Stimulated activated CD4-positive, alpha-beta T cell treated with anti-CD3 and anti-CD28 coated beads, Interleukin-15, amount 100 ng/mL, for 1 hour (primary cell): ENCODE measurements at places on chromosomes 1 and 21.

- DNase-seq = no peak
These were observed 128.0 kb downstream of the NTPCR start for GRCh38 chr1:233078396-233078795.

DNA sequence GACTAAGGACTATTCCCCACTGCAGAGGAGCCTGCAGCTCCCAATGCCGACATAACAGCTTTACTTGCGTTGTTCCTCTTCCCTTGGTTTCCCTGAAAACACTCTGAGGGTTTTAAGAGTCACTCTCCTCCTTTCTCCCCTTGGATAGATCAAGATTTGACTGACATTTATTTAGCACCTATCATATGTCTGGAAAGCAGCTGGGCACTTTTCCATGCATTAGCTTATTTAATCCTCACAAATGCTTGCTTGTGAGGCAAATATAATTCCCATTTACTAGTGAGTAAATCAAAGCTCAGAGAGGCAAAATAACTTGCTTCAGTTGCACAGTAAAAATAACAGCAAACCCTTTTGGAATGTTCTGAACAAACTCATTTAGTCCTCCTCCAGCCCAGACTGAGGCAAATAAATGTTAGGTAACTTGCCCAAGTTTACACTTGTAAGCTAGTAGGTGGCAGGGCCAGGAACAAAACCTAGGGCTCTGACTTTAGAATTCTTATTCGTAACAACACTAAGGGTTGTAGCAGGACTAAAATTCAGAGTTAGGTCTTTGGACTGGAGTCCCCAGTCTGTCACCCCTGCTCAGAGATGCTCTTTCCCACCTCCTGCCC lies 81.4 kb downstream of the KCND3 start:
- DNase-seq = no peak

DNA sequence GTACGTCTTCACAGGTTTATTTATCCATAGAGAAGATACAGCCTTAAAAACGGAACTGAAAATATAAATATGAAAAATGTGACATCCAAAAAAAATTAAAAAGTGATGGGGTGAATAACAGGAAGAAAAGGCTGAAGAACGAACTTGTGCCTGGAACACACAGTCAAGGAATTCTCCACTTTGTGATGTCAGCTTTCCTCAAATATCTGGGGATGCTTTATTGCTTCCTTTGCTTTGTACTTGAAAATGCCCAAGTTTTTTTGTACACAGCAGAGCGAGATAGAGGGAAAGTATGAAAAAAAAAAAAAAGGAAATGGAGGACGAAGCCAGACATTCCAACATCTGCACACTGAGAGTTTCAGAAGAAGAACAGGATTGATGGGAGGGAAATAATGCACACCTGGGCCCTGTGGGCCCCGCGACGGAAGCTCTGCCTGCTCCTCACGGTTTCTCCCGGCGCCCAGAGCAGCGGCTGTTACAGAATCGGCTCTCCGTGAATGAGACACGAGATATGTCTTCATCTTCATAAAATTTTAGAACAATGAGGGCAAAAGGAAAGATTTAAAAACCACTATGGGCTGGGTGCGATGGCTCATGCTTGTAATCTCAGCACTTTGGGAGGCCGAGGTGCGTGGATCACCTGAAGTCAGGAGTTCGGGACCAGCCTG lies 10.0 kb upstream of the LRRC3 start:
- no peak for DNase-seq

DNA sequence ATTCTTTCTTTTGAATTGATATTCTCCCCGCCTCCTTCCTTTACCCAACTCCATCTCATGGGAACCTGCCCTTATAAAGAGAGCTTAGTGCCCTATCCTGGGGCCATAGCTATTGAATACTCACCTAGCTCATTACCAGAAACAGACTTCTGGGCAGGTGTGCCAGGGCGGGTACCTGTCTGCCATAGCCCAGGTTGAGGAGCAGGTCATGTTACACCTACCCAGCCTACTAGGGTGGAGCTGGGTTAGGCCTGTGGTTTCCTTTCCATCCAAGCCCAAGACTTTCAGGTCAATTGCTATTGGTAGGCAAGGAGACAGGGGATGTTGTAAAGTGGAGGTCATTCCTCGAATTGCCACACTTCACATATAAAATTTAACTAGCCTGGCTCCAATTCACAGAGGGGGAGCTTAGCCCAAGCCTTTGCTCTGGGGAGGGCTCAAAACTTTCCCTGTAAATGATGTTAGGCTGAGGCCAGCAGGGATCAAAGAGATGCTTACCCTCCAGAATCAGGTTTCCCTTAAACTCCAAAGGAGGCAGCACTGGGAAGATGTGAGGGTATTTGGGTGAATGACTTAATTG lies 87.1 kb upstream of the IPO9 start:
- DNase-seq = no peak

DNA sequence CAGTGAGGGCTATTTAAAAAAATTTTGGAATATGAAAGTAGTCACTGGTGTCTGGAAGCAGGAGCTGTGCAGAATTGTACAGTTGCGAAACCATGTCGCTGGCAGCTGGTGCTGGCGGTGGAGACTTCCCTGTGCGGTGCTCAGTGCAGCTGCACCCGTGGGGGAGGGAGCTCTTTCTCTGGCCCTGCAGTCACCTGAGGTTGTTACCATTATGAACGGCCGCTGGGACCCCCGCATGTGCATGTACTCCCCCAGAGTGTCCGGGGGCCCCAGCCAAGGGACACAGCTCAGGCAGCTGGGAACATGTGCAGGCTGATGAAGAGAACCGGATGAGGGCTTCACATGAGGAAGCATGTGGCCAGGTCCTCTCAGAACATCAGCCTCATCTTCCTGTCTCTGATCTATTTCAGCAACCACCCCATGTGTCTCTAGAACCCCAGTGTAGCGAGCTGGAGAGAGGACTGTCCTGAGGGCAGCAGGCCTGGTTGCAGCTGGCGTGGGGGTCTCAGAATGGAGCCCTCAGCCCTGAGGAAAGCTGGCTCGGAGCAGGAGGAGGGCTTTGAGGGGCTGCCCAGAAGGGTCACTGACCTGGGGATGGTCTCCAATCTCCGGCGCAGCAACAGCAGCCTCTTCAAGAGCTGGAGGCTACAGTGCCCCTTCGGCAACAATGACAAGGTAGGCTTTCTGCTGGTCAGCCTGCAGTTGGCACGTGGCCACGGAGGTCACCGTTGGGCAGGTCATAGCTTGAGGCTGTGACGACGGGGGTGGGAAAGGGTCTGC lies at the start of gene TRPM2:
Gene TRPM2, plus strand, starts transcription at position 431 of the 780 bp plus-strand sequence. Its CDS starts 80 bp downstream, at position 511.
- no peak for DNase-seq

- no peak for DNase-seq
These were observed 4.2 kb upstream of the C1orf174 start for GRCh38 chr1:3904006-3904842.

DNA sequence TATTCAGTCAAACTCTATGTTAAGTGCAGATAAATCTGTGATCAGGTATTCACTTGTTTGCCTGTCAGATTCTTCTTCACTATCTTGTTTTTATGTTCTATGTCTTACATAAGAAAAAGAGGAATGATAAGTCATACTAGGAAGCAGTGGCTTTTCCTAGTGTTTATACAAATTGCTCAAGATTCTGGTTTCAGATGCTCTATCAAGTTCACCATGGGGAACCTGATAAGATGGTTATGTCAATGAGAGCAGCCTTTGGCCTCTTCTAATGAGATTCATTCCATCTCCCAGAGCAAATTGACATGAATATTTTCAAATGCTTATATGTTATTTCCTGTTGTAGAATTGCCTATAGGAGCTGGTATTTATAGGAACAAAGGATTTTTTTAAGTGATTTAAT lies 218.8 kb upstream of the TMPRSS15 start:
- DNase-seq = no peak

- DNase-seq = no peak
These were observed 10.6 kb upstream of the RUNX1 start for GRCh38 chr21:35059742-35060141.

DNA sequence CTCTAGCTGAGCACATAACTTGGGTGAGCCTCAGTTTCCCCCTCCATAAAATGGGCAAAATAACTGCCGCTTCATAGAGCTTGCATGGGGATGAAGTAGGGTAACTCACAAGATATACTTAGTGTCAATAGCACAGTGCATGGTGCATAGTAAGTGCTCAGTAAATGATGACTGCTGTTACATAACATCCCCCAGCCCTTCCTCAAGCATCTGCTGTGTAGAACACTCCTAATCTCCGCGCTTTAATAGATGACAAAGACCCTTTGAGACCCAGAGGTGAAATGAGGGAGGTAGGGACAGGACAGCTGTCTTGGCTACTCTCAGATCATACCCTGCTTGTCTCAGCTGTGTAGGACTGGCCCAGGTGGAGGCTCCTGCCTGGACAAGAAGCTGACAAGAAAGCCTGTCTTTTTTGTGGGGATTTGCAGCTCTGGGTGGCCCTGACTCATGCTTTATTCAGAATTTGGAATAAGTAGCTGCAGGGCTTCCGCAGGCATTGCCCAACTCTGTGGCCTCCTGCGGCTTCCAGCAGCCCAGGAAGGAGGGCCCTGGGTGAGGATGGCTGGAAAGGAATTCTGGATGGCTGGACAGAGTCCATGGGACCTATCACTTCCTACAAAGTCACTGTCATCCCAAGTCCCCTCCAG lies 20.7 kb upstream of the PADI4 start:
- no peak for DNase-seq

- DNase-seq = no peak
These were observed 29.0 kb downstream of the VWA5B1 start for GRCh38 chr1:20319456-20320220.

DNA sequence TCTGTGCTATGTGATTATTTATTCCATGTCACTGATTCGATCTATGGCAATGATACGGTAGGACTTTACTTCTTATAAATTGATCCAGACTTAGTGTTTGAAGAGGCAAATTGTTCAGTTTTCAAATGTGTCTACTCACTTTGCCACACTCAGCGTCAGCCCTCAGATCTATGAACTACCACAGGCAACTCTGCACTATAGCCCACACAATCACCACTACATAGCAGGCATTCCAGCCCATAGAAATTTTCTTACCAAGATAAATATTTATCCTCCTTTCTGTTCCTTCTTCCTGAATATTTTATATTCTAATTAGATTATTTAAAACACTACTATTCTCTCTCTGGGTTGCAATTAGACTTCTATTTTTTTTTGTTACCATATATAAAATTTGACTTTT lies 776.1 kb downstream of the BRINP3 start:
- DNase-seq = no peak

DNA sequence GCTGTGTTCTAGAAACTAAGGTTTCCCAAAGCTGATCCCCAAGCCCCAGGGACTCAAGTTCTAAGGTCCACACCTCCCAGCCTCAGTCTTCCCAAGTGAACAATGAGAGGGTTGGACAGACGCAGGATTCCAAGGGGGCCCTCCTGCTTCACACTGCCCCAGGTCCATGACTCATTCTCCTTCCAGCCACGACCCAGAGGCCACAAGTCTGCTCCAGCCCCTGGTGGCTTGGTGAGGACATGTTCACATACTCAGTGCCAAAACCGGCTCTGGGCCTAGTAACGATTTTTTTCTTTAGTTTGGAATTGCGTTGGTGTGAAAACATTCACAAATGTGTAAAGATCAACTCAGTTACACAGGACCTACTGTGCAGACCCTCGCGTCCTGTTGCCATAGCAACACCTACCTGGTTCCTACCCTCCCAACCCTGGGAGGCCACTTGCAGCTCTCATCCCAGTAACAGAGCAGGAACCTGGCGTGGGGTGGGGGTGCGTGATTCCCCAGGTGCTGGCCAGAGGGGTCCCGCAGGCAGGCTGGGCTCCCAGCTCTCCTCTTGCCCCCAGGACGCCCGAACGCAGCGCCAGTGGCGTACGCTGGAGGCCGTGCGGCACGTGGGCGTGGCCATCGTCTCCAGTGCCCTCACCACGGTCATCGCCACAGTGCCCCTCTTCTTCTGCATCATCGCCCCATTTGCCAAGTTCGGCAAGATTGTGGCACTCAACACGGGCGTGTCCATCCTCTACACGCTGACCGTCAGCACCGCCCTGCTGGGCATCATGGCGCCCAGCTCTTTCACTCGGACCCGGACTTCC lies 57.0 kb downstream of the DISP3 start:
- DNase-seq = no peak

- no peak for DNase-seq
These were observed 181.6 kb upstream of the ZC3H12A start for GRCh38 chr1:37292789-37293188.

DNA sequence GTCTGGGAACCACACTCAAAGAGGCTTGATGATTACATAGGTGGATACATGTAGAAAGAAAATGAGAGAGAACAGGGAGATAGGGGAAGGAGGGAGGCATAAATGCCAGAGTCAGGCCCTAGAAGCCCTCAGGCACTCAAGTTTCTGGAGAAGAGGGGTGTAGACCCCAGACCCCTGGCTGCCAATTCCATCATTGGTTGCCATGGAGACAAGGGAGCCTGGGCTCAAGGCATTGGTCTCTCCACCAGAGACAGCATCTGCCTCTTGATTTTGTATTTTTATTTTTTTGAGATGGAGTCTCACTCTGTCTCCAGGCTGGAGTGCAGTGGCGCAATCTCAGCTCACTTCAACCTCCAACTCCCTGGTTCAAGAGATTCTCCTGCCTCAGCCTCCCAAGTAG lies 114.3 kb upstream of the GRIK3 start:
- DNase-seq = no peak

DNA sequence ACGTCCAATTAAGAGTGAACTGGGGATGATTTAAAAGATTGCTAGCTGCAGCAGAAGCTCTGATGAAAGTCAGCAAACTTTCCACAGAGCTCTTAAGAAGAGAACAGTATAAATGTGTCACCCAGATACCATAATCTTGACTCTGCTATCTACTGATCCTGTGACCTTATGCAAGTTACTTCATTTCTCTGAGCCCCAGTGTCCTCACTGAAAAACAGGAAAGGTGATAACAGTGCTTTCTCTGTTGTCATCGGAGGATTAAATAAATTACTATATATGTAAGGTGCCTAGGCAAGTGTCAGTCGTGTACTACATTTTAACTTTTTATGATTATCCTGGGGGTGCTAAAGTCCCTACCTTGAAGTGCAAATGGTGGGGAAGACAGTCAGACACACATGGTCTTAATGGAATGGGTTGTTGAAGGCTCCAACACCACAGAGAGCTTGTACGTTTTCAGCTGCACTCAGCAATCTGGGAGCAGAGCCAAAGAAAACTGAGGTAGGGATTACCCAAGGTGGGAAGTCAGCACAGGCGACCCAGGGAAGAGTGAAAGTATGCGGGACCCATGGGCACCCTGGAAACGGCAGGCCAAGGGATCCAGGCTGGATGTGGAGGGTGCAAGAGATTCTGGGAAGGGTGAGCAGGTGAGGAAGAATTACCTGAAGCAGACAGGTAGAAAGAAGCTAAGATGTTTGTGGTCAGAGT lies 82.8 kb downstream of the DTL start:
- DNase-seq = no peak

- DNase-seq = no peak
These were observed 9.8 kb downstream of the C8A start for GRCh38 chr1:56864430-56864829.

- no peak for DNase-seq
These were observed 191.2 kb upstream of the GREM2 start for GRCh38 chr1:240803151-240803550.

- DNase-seq = no peak
These were observed 37.3 kb downstream of the NPHP4 start for GRCh38 chr1:5954964-5955363.

DNA sequence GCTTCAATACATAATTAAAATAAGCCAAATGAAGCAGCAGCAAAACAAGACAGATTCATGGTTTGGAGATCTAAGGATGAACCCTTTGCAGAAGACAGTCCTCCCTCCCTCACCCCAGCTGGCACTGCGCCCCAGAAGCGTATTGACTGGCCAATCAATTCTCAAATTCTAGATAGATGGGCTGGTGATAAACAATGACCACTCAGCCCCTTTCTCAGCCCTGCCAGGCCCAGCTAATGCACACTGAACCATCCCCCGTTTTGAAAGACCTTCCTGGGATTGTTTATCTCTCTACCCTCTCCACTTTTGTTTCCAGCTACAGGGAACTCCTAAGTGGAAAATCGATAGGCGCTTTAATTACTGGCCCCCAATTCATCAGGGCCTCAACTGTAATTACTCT lies 29.0 kb downstream of the TNR start:
- no peak for DNase-seq
